GDM1 (cell line): ENCODE measurements at places on chromosomes 4 and X.

- DNase-seq, result no peak
Observed at GRCh38 chr4:38663090-38663800, 754 bp upstream of the KLF3 start.

DNA sequence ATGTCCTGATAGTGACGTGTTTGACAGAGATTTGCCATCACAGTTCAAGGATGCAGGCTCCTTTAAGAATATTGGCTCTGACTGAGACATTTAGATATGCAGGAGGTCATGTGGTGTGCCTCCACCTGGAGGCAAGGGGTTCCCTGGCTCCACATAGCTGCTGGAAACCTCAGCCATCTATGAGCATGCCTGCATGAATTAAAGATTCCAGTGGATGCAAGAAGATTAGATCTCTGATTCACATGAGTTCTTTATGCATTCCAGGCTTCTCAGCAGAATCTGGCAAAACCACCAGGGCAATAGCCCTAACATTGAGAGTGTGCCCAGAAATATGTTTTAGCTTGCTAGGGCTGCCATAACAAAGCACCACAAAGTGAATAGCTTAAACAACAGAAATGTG, 298.5 kb upstream of the AADAT start:
- no peak for DNase-seq

- DNase-seq, result no peak
Observed at GRCh38 chr4:107885865-107886264, 45.5 kb upstream of the CYP2U1 start.

DNA sequence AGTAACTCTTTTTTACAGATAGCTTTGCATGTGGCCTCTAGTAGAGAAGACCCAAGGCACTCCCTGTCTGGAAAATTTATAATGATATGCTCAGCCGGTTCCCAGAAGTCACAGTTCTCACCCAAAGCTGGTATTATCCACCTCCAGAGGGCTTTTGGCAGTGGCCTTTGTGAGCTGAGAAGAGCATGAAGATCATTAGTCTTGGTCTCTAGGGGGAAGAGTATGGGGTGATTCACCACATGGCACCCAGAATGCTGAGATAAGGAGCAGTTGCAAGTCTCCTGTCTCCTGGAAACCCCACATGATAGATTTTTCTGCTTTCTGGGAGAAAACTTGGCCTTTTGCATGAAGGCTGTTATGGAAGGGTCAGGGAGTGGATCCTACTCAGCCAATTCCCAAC, 75.4 kb upstream of the PRPS1 start:
- no peak for DNase-seq

DNA sequence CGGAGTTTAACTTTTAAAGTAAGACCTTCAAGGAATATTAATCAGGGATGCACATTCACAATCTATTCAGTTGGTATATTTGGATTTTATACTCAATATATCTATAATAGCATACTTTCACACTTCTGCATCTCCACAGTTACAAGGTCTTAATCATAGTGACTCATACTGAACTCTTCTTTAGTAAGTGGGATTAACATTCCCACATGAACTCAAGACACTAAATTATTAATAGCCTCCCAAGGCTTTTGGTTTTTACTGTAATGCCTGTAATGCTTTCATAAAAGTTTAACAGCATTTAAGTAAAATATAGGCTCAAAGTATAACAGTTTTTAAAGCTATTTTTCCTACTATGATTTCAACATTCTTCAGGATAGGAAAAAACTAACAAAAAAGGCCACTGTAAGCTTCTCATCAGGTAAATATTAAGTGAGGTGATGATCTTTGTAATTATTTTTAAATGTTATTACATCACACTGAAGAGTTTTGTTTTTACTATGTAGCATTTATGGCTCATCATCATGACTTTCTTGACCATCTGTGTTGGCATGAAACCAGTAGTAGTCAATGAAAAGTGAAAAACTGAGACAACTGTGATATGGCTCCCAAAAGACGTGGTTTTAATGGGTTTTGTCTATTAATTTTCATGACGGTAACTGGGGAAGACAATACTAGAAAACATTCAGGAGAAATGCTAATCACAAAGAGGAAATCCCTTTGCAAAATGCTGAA, 91.5 kb upstream of the GALNT7 start:
- no peak for DNase-seq

GRCh38 chr4:162056990-162057389, 106.8 kb downstream of the FSTL5 start:
- no peak for DNase-seq

GRCh38 chrX:42803320-42803719, 25.4 kb upstream of the PPP1R2C start:
- no peak for DNase-seq

DNA sequence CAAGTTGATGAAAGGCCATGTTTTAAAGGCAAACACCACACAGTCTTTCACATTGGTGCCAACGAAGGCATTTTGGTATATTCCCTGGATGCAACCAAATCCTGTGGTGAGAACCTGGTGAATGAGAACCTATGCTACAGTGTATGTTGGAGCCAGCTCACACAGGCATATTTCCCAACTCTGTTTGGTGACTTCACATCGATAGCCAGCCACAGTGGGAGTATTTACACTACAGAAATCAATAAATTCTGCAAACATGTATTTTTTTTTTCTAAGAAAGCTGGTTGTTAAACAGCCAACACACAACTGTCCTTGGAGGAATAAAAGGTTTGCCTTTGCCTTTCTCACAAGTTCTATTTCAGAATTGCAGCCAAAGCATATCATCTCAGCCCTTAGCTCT, 691.0 kb downstream of the GRID2 start:
- DNase-seq, result no peak

DNA sequence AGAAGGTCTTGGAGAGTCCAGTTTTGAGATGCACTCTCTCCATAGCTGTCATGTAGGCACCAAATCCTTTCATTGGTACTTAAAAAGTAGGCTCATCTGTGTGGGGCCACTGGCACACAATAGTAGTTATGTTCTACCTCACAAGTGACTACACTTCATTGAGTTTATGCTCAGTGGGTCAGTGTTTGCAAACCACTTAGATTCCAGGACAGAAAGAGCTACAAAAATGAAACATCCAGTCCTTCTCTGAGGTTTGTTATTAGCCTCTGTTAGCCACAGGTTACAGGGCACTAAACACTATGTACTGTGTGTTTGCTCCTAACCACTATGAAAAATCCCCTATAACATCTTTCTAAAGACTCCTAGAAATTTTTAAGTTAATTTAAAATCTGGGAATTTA, 13.8 kb downstream of the RAB28 start:
- no peak for DNase-seq

- no peak for DNase-seq
Observed at GRCh38 chrX:17433965-17434364, 59.0 kb downstream of the NHS start.

DNA sequence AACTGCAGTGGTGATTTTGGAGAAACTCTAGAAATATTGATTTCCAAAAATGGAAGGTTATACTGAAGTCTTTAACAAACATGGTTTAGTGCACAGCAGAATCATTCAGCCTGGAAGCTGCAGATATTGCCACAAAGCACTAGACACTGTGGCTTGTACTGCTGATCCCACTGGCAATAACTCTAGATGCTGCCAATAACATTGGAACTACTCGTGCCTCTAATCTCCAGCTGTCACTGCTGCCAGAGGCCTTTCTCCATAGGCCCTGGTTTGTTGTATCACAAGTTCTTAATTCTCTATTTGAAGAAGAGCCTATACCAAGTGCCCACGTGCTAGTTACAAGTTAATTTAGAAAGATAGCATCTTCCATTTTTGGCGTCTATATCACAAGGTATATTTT, 19.3 kb downstream of the DMP1 start:
- no peak for DNase-seq

GRCh38 chr4:29081234-29081955, 1638.8 kb upstream of the PCDH7 start:
- no peak for DNase-seq

DNA sequence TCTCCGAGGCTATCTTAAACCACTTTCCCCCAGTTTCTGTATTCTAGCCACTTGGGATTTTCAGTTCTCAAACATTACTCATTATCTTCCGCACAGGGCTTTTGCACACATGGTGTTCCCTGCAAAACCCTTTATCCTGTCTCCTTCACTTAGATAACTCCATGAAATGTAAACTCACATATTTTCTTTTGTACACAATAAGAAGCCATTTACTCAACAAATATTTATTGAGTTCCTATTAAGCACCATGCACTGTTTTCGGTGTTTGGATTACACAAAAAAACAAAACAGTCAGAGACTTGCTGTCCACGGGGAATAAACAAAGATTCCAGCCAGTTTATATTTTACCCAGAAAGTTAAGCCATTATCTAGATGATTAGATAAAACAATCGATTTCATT, 42.5 kb upstream of the UNC5C start:
- no peak for DNase-seq

GRCh38 chr4:130124066-130124465, 1028.1 kb downstream of the C4orf33 start:
- no peak for DNase-seq

- no peak for DNase-seq
Observed at GRCh38 chr4:850323-850945, 24.5 kb upstream of the CPLX1 start.

DNA sequence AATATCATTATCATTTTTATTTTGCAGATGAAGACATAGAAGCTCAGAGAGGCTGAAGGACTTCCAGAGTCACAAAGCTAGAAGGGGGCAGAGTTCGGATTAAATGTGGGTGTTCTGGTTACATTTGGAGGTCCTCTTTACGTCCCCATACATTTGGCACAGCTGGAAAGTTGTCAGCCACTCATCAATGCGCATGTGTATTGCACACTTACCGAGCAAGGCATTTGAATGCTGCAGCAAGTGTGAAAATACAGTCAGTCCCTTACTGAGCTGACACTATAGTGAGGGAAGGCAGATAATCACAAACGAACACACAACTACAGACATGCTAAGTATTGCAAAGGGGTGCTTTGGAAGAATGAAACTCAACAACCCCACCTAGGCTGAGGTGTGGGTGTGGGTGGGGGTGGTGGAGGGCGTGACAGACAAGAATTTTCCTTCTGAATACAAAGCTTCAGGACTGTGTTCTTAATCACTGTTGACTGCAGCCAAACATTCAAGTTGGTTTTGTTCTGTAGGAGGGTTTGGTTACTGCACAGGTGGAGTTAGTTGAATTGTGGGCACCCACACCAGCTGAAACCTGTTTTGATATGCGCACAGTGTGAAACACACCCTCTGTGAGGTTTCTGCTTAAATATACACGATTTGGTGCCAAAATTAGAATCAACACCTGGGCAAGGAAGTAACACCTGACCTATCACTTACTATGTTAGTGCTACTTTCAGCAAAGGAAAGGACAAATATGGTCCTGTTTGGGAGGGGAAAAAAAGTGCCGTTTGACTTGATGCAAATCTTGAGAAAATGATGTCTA, 72.4 kb downstream of the COQ2 start:
- DNase-seq, result no peak
